Stomach (tissue), 19 donors: ENCODE measurements at places on chromosomes 1 and 21. TPM values are rescaled to one million over a fixed set of nuclear protein-coding genes. Genes with fewer than 3 reads are reported as not detected.

DNA sequence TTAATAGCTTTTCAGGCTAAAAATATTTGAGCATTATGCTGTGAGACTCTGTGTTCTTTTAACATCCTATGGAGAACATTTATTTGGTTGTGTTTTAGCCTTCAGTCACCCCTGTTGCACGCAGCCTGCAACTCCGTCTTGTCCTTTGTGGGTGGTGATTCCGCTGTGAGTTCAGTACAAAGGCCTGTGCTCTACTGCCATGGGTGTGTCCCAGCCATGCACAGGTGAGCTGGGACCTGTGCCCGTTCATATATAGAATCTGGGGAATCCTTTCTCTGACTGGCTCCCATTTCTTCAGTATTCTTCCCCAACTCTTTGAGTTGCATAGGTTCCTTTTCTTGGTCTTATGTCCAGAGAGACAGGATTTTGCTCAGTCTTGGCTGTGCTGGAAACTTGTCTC, 61.4 kb downstream of the ACTL8 start:
- no peak for DNase-seq

DNA sequence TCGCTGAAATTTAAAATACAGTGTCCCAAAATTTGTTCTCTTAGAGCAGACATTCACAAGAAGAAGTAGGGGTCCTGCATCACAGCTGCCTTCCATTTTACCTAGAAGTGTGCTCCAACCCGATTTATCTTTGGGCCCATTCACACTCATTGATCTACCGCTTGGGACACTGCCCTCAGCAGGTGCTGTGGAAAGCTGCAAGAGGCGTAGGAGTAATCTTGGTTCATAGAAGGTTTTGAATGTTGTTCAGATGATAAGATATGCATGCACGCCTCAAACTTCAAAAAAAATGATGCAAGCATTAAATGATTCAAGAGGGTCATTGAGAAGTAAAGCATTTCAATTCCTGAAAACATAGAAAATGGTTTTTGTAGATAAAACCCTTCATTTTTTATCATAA, 18.6 kb upstream of the C1orf105 start:
- DNase-seq: no peak

DNA sequence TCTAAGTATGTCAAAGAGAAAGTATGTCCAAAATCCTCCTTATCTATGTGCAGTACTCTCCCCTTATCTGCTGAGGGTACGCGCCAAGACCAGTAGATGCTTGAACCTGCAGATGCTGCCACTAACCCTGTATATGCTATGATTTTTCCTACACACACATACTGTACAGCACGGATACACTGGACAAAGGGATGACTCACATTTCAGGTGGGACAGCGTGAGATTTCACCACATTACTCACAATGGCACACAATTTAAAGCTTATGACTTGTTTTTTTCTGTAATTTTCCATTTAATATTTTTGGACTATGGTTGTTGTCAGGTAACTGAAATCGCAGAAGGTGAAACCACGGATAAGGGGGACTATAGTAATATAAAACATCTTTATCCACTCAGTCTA, 4.1 kb downstream of the ORC1 start:
- DNase-seq: no peak

The GORAB gene
- 5.5 TPM for total RNA-seq

The FAM151A gene
- total RNA-seq: not detected
